ENCODE measurements at places on chromosomes 16 and 17.

GRCh38 chr16:24844101-24845030 is 1.4 kb upstream of the SLC5A11 start:
- DNase-seq: no peak

DNA sequence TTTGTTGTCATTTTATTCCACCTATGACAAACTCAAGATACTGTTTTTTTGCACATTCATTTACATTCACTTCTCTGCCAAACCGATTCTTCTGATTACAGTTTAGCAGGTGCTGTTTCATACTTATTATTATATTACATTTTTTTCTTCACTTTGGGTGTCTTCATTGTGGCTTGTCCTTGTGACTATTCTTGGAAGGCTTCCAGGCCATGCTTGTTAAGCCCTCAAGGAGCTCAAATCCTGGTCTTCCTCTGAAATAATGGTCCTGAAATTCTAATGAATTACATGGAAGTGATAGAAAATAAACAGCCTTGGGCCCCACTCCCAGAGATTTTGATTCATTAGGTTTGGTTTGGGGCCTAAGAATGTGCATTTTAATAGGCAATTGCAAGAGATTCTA is 1.4 kb downstream of the KRTAP2-4 start:
- DNase-seq: no peak

DNA sequence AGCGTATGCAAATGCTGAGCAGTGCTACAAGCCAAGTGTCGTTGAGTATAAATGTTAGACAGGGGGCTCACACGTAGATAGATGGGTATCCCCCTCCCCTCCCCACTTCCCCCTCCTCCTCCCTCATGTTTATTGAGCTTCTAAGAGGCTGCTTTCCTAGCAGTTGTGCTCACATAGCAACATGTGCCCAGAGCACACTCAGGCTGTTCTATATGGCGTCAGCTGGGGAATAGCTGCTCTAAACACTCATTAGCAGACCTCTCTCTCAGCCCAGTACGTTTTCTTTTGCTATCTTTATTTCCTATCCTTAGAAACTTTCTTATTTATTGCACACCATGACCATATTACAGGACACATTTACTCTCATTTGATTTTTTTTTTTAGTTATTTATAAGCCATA is 1.8 kb downstream of the KCNJ2 start:
- no peak for DNase-seq

GRCh38 chr17:10610884-10611283 is 46.2 kb downstream of the MYH3 start:
- no peak for DNase-seq

DNA sequence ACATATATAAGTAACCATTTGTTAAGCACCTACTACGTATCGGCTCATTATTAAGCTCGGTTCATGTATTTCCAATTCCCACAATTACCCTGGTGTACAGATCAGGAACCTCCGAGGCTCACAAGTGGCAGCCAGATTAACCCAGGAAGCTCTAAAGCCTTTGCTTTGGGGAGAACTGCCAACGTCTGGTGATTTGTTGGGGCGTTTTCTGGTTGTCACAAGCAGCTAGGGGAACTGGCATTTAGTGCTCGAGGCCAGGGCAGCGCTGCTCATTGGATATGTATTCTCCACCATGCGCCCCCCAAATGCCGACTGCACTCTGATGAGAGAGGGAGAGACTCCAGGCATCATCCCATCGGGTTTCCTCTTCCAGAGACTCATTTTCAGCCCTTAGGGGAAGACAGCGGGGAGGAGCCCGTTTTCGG is 541 bp downstream of the ZNF18 start:
- DNase-seq: no peak

- no peak for DNase-seq
Measured at GRCh38 chr17:28487881-28488532, 14.6 kb downstream of the SLC13A2 start.

DNA sequence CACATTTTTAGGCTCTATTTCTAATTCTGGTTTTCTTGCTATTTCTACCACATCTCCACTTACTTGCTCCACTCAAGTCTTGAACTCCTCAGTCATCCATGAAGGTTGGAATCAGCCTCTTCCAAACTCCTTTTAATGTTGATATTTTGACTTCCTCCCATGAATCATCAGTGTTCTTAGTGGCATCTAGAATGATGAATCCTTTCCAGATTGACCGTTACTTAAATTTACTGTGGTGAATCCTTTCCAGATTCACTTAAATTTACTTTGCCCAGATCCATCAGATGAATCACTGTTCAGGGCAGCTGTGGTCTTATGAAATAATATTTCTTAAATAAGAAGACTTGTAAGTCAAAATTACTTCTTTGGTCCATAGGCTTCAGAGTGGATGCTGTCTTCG is 32.4 kb downstream of the CLTC start:
- DNase-seq: peak; percentile 30

DNA sequence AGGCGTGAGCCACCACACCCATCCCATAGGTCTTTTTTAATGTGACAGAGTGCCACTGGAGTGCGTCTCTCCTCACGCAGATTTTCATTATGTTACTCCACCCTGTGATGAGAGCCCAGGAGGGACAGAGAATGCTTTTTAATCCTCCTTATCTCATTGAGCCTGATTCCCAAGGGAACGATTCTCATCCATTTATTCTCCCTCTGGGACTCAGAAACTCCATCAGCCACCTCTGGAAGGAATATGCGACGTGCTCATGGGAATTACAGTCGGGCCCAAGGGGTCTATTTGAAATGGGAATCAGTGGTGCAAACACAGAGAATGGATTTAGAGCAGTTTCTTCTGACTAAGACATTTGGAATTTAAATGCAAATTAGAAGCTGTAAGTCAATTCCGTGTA is 155.9 kb upstream of the HSBP1 start:
- no peak for DNase-seq

DNA sequence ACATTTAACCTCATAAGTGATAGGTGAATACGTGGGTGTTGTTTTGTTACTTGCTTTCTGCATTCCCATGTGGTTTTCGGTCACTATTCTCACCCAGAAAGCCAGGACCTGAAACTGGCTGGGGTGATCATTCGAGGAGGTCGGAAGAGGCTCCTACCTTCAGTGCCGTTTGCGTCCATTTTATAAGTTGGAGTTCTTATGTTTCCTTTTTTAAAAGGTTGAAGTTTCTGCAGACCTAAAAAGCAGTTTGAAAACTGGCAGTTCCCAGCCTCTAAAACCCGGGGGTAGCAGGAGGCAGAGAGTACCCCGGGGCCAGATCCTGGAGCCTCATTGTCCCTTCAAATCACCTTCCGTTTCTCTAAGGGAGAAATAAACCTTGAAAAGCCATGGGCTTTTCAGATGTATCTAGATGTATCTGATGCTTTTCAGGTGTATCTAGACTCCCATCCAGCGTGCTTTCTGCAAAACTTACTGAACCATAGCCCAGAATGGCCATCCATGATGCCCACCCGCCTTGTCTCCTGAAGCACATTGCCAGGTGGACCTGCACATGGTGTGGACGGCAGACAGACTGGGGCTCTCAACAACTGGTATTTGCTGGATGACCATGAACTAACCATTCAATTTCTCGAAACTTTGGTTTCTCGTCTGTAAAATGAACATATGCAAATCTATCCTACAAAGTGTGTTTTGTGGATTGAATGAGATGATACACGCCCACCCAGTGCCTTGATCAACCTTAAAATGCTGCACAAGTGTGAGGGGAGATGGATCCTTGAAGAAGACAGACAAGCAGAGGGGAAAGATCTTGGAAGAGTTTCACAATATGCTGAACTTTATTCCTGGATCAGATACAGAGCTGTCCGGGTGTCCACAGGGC is 1.3 kb downstream of the NLRC5 start:
- DNase-seq: no peak

- DNase-seq: peak; percentile 96
Measured at GRCh38 chr17:77424585-77425344, 284.0 kb downstream of the SEC14L1 start.

GRCh38 chr16:66408163-66409048 is 18.7 kb upstream of the BEAN1 start:
- DNase-seq: peak; percentile 52

DNA sequence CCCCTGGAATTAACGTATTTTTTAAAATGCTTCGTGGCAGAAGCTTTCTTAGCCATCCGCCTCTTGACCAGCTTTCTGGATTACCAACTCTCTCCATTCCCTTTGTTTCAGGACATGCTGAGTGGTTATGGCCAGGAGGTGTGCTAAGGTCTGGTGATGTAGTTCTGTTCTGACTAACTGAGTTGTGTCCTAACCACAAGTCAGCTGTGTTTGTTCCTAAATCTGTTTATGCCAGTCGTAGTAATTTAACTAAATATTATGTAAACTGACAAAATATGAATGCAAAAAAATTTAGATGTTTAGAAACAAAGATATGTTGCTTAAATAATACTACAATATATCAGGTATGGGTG is 61.6 kb downstream of the MRTFB start:
- no peak for DNase-seq
